Stimulated activated CD4-positive, alpha-beta T cell treated with anti-CD3 and anti-CD28 coated beads, TNF-alpha, amount 100 ng/mL, for 4 hours (primary cell): ENCODE measurements at places on chromosomes 16 and 17.

DNA sequence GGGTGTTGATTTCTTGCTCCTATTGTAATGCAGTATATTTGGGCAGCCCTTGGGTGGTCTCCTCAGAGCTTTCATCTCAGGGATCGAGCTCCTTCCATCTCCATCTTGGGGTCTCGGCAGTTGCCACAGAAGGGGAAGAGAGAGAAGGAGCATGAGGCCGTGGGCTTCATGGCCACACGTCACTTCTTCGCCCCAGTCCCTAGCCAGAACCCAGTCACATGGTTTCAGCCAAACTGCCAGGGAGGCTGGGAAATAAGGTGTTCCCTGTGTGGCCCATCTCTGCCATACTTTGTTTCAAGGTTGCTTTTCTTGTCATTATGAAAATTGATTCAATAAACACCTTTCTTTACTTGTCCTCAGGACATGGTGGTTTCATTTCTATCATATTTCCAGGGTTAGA is 68.4 kb upstream of the NKD1 start:
- no peak for DNase-seq

- DNase-seq: no peak
Measured at GRCh38 chr17:19755392-19755791, 7.3 kb upstream of the ALDH3A1 start.

DNA sequence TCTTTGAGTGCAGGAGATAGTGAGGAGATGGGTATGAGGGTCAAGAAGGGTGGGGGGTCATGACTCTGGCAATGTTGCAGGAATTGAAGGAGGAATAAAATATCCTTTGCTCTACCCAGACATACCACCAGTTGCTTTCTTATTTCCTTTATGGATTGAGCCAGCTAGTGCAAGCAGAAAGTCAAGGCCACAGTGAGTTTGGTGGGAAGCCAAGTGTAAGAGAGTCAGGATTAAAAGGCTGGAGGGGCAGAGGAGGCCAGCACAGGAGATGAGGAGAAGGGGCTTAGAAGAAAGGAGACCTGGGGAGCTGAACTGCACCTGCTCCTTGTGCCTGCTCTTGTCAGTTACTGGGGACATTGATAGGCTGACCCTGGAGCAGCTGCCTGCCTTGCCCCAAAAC is 16.1 kb downstream of the PIRT start:
- no peak for DNase-seq

DNA sequence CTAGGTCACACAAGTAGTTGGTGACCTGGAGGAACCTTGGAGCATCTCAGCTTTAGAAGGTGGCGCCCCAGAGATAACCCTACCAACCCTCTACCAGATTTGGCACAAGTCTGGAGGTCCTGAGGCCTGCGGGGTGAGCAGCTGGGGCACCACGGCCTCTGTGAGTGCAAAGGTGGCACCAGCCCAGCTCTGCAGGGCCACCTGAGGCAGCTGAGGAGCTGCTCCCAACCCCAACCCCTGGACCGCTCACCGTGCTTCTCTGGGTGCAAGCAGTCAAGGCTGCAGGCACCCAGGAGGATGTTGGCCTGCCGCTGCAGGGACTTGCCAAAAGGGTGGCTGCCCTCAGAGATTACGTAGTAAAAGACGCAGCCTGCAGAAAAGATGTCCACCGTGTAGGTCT is 28.4 kb upstream of the ICAM2 start:
- no peak for DNase-seq

GRCh38 chr17:77563439-77564102 is 394.9 kb upstream of the TNRC6C start:
- DNase-seq: no peak

DNA sequence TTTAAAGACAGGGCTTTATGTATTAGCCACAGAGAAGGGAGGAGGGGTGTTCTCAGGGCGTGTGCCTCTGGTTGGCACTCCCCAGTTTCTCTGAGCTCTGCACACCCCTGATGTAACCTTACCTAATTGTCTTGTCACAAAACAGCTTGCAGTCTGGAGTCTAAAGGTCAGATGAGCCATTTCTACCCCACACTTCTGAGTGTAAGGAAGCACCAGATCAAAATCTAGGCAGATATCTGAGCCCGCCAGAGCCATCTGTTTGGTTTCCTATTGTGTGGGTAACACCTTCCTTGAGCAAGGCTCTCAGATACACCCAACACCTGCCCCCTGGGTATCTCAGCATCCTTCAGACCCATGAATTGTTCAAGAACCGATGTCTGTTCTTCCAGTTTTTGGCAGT is 15.5 kb downstream of the CDH1 start:
- no peak for DNase-seq

DNA sequence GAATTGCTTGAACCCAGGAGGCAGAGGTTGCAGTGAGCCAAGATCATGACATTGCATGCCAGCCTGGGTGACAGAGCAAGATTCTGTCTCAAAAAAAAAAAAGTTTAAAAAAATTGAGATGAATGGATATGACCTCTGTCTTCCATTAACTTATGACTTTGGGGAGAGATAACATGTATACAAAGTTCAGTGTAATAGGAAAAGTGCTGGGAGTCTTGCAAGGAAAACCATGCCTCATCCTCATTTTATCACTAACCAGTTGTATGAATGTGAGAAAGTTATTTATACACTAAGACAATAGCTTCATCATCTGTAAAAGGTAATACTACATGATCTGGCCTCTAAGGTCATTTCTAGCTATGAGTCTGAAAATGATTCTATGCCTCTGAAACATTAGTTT is 10.2 kb upstream of the WSB1 start:
- no peak for DNase-seq

- no peak for DNase-seq
Measured at GRCh38 chr17:31225831-31226230, 71.2 kb downstream of the OMG start.

GRCh38 chr16:65153365-65154105 is 31.7 kb upstream of the CDH11 start:
- DNase-seq: no peak

DNA sequence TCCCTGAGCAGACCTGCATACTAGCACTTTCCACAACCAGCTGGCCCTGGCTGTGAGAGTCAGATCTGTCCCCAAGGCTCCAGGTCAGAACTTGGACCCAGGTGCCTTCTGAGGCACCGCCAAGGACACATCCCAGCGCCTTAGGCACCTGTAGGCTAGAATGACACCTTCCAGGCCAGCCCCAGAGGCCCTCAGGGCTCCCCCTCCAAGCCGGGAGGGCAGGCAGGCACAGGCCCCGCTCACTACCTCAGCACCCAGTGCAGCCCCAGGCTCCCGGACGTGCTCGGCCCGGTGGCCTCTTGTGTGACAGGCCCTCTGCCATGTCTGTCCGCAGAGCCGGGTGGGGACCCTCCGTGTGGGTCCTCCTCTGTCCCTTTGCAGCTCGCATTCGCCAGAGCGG is 56.3 kb upstream of the CMIP start:
- DNase-seq: no peak

DNA sequence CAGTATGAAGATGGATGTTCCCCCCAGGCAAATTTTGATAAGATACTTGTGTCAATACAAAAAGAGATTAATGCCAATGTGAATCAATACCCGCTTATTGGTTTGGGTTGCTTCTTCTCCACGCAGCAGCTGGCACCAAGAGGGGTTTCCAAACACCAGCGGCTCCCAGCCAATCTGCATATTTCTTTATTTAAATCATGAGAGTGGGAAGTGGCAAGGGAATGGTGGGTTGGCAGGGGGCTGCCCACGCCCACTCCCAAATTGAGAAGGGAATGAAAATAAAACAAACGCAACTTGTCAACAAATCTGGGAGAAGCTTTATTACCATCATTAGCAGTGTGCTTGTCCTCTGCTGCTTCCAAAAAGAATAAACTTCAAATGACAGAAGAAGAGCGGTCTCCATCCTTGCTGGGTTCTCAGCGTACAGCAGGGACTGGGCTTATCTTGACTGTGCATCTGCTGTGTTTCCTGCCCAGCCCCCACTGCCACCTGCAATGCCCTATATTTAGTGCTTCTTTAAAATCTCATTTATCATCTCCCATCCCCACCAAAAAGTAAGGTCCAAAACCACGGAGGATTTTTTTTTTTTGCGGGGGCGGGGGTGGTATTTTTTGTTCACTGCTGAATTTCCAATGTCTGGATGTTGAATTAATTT is 34.9 kb upstream of the C16orf78 start:
- no peak for DNase-seq

- no peak for DNase-seq
Measured at GRCh38 chr17:64245218-64246145, 17.6 kb downstream of the TEX2 start.

DNA sequence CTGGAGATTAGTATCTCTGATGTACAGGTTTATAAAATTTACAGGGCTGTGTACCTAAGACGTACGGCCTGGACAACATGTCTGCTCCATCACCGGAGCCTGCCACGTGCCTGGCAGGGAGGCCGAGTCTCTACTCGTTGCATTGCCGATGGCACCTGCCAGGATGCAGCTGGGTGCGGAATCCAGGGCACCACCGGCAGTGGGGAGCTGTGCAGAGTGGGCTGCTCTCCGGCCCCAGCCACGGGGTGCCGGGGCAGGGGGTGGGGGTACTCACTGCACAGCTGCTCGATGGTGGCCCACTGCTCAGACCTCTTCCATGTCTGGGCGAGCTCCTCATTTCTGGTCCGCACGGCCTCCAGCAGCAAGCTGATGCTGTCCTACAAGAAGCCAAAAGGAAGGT is 13.1 kb upstream of the FAAP100 start:
- no peak for DNase-seq

DNA sequence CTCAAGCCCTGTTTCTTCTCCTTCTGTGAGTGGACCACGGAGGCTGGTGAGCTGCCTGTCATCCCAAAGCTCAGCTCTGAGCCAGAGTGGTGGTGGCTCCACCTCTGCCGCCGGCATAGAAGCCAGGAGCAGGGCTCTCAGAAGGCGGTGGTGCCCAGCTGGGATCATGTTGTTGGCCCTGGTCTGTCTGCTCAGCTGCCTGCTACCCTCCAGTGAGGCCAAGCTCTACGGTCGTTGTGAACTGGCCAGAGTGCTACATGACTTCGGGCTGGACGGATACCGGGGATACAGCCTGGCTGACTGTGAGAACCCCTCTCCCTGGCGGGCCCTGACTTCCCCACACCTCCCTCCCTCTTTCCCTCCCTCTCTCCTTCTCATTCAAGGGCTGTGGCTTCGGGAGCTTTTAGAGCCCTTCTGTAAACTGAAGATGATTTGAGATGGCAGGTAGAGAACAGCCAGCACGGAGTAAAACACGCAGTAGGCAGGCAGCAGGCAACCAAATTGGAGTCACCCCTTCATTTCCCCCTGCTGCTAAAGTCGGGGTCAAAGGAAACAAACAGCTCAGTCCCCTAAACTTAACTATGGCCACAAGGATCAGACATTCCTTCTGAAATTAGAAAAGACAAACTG is 3.9 kb downstream of the SPACA3 start:
- DNase-seq: no peak

DNA sequence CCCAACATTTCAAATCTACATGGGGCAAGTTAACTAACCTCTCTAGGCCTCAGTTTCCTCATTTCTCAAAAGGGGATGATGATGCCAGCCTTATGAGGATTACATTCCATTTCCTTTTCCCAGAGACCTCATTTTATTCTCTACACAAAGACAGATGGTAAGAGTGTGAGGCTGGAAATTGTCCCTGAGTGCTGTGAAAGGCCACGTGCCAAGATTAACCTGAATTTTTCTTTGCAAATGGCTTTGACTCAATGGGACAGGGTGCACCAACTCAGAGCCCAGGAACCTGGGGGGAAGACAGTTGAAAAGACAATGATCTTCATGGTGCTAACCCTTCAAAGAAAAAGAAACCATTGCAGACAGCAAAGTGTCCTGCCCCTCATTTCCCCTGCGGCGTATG is 332.8 kb downstream of the TMEM114 start:
- no peak for DNase-seq

DNA sequence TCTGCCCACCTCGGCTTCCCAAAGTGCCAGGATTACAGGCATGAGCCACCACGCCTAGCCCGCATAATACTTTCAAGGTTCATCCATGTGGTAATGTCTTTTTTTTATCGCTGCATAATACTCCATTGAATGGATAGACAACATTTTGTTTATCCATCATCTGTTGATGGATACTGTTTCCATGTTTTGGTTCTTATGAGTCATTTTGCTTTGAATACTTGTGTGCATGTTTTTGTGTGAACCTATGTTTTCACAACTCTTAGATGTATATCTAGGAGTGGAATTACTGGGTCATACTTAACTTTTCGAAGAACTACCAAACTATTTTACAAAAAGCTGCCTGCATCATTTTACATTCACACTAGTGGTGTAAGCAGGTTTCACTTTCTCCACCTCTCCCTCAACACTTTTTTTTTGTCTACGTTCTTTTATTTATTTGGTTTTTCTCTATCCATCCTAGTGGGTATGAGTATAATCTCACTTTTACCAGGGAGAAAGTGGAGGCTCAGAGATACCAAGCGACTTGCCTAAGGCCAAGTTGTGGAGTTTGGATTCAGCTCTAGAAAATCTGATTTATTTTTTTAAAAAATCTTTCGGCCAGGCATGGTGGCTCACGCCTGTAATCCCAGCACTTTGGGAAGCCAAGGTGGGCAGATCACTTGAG is 151.2 kb downstream of the CMIP start:
- no peak for DNase-seq

DNA sequence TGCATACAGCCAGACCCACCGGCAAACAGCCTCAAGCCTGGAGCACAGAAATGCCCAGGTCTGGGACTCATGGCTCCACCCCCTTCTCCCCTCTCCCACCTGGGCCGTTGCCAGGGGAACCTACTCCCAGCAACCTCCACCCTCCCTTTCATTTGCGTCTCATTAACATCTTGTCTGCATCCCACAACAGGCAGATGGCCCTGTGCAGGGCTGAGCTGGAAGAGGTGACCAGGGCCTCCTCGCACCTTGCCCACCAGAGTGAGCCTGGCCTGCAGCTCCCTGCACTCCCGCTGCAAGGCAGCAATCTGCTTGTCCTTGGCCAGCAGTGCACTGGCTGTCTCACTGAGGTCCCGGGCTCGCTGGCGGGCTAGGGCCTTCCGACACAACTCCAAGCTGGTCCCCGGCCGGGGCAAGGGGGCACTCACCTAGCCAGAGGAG is 3.3 kb downstream of the TSPOAP1 start:
- no peak for DNase-seq

DNA sequence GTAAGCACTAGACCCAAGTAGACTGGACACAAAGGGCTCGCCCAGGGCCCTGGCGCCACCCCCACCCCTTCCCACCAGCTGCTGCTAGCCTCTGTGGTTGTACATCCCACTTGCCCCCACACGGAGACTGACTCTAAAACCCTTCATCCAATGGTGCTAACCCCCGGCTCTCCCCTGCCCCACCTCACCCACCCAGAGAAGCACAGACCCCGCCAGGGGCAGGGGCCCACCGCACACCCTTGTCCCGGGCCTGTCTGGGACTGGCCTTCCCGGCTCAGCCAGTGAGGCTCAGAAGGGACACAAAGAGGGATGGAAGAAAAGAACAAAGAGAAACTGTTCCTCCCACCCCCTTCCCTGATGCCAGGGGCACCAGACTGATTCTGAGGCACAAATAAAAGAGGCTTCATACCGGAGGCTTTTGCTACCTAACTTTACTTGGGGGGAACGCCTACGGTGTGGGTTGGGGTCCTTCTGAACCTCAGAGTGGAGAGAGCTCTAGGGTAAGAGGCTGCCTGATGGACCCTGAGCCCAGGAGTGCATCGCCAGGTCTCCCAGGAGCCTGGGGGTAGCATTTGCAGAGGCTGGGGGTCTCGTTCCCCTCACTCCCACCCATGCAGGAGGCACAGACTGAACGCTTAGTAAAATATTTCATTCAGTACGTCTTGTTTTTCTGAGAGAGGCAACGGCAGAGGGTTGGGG is 8.2 kb downstream of the CORO6 start:
- DNase-seq: no peak

GRCh38 chr17:37493249-37494027 is 3.7 kb downstream of the DUSP14 start:
- DNase-seq: no peak

- DNase-seq: no peak
Measured at GRCh38 chr16:15970202-15970601, 20.8 kb downstream of the ABCC1 start.
